Caudate nucleus (tissue), 63 donors: ENCODE measurements at places on chromosomes 2 and 18.

DNA sequence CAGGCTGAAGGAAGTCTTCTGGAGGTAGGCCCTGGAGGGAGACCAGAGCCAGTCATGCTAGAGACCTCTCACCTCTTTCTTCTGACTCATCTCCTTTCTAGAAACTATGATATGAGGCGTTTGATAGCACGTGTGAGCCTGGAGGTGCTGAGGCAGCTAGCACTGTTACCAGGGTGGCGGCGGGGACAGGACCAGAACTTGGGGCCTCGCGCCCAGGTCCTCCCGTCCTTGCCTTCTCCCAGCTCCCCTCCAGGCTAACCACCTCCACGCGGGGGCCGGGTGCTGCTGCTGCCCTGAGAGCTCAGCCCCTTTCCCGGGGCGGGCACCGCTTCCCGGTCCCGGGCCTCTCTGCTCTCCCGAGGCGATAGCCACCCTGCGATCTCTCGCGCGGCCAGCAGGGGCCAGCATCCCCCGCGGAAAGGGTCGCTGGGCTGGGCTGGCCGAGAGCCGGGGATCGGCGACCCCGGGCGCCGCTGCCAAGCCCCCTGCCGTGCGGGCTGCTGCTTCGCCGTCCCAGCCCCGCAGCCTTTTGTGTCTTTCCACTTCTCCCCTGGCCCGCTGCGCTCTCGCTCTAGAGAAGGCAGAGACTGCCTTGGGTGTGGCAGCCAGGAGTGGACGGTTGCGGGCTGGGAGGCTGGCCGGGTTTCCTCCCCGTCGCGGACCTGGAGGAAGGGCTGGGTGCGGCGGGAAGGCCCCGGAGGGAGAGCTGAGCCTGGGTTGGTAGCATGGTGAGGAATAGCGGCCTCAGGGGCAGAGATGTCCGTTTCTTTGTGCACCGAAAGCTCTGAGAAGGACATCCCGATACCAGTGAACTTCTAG, 49.1 kb downstream of the TMEM17 start:
- DNase-seq = peak; percentile 58

- no peak for DNase-seq
Measured at GRCh38 chr18:40812981-40813515, 1142.0 kb upstream of the PIK3C3 start.

GRCh38 chr2:201458381-201458780, 6.8 kb downstream of the STRADB start:
- no peak for DNase-seq

- DNase-seq = no peak
Measured at GRCh38 chr2:197211881-197212342, 98.7 kb downstream of the ANKRD44 start.

GRCh38 chr2:3679616-3680393, 21.8 kb downstream of the ALLC start:
- DNase-seq = no peak

- no peak for DNase-seq
Measured at GRCh38 chr2:174149530-174149929, 98.8 kb downstream of the OLA1 start.

DNA sequence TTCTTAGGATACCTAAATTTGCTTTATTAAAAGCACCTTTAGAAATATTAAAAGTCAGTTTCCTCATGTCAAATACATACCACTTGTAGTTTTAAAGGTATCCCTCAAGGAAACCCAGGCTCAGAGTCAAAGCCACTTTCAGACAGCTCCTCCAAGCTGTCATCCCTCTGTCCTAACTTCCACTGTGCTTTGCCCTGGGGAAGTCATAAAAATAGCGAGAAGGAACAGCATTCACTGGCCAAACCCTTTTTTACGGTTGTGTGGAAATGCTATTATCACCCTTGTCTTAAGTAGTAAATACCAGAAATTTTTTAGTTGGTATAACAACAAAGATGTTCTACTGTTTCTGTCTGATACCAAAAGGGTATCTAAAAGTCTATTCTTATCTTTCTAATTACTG, 680.5 kb downstream of the ZEB2 start:
- no peak for DNase-seq

DNA sequence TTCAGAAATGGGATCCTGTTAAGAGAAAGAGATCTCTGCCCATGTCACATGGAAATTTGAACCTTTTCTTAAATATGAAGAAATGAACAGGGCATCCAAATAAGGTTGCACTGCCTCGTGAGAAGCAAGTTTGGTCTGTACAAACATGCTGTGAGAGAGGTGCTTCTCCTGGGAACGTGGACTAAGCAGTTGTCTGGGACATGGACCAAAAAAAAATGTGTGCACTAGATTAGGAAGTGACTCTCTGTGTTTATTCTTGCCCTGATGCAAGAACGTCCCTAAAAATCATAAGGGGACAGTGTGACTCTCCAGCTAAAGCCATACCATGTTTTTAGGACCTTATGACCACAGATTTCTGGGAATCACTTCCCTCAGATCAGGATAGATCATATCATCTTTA, 23.7 kb upstream of the GCG start:
- no peak for DNase-seq

DNA sequence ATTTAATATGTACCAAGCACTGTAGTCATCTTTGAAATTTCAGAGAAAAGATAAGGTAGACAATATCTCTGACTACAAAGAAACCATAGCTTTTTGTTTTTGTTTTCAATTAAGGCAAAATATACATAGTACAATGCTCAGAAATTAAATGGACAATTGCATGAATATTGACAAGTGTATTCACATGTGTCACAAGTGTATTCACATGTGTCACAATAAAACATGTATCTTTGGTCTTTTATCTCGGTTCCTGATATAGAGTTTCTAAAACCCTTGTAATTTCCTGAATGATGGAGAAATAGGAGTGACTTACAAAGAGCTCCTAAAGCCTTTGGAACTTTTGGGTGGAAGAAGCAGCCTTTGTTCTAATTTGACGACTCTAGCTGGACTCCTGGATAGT, 756.4 kb downstream of the EPHA4 start:
- DNase-seq = no peak

DNA sequence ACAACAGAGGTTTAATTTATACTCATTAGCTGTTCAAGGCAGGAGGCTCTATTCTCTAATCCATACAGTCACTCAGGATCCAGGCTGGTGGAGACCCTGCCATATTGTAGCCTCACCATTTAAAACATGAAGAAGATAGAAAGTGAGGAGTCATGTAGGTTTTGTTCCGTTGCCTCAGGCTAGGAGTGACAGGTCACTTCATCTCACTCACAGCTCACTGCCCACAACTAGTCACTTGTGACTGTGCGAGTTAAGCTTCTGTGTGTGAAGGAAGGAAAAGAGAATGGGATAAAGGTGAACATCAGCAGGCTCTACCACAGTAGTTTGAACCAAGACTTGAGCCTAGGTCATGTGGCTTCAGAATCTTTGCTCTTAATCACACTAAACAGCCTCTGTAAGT, 9.0 kb upstream of the IGFBP2 start:
- no peak for DNase-seq

DNA sequence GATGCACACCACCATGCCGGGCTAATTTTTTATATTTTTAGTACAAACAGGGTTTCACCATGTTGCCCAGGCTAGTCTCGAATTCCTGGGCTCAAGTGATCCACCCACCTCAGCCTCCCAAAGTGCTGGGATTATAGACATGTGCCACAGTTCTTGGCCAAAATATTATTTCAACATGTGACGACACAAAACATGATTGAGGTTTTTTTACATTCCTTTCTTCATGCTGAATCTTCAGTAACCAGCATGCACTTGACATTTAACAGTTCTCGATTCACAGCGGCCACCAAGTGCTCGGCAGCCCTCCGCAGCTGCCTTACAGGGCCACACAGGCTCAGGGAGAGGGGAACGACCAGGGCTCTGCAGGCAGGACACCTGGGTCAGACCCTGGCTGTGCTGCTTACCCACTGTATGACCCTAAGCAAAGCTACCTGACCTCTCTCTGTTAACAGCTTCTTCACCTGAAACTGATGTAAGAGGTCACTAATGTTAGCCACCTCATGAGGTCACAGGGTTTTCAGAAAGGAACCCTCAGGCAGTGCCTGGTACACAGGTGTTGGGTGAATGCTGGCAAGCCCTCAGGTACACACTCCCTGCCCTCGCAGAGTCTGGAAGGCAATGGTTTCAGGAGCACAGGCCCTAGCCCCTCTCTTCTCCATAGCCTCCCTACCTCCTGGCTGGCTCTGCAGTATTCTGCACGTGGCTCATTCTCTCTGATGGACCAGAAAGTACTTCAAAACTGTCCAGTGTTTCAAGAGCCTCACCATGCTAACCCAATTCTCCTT, 25.7 kb downstream of the TUBB6 start:
- DNase-seq = no peak

- no peak for DNase-seq
Measured at GRCh38 chr2:235850771-235851551, 317.2 kb downstream of the GBX2 start.

DNA sequence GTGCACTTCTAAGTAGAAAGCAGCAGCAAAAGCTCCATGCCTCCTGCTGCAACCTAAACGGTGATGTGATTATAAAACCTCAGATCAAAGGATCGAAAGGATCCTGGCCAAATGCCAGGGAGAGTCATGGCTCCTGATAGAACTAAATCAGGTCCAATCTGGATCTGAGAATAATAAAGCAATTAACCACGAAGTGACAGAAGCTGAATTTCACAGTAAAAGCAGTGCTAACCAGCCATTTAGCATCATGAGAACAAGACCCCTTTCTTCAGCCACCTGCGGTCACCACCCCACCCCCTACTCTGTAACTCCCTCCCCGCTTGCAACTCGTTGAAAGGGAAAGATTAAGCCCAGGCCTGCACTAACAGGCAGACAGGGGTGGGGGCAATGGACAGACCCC, 748.7 kb downstream of the BCL11A start:
- DNase-seq = no peak

DNA sequence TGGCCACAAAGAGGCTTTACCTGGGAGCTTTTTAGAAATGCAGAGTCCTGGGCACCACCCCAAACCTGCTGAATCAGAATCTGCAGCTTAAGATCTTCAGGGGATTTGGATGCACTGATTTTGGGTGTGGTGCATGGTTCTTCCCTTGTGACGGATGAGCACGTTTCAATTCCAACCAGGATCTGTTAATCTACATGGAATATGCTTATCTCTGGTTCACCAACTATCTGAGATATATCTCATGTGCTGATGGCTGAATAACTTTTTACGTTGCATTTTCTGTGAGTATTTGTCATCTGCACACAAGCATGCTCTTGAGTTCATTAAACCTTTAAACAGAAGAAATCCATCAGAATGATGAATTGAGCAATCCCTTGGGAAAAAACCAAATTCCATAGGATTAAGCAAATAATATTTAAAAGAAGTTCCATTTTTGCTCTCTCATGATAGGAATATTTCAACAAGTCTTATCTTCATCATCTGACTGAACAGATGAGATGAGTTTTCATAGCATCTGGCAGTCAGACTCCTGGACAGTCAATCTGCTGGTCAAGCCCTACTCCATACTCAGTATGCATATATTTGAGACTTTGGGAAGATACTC, 120.6 kb downstream of the PLB1 start:
- DNase-seq = no peak

DNA sequence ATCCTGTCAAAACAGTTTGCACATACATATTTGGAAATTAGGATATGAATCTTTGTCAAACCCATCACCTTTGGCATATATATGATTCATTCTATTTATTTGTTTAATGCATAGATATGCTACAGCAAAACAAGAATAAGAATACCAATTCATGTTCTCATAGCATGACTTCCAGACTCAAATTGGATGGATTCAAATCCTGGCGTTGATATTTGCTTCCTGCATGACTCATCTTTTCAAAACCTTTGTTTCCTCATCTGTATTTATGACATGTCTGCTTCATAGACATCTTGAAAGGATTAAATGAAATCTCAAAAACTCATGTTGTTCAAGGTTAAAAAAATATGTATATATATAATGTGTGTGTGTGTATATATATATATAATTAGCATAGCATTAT, 261.3 kb downstream of the MBD5 start:
- no peak for DNase-seq

DNA sequence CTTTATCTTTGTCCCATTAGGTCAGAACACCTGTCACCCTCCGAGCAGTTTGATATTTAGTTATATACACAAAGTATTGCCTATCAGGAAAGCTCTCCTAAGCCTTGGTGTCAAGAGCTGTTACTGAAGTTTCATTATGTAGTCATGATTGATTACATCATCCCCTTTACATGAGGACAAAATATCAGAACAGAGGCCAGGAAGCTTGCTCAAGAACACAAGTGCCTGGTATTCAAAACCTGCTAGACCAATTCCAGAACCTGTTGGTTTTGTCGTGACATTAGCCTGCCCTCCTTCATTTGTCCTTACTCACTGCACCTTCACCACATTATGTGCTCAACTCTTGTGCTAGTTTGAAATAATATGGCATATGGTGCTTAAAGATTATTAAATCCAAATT, 377.1 kb downstream of the CDH19 start:
- no peak for DNase-seq

- no peak for DNase-seq
Measured at GRCh38 chr2:40431600-40431955, 20.3 kb downstream of the SLC8A1 start.

- DNase-seq = no peak
Measured at GRCh38 chr2:232288489-232289030, 90.0 kb upstream of the ALPP start.

GRCh38 chr2:71926089-71926447, 221.6 kb downstream of the CYP26B1 start:
- DNase-seq = no peak
